ENCODE measurements at places on chromosomes 2 and 18.

GRCh38 chr2:238228700-238229099 lies 11.1 kb downstream of the HES6 start:
- no peak for DNase-seq

DNA sequence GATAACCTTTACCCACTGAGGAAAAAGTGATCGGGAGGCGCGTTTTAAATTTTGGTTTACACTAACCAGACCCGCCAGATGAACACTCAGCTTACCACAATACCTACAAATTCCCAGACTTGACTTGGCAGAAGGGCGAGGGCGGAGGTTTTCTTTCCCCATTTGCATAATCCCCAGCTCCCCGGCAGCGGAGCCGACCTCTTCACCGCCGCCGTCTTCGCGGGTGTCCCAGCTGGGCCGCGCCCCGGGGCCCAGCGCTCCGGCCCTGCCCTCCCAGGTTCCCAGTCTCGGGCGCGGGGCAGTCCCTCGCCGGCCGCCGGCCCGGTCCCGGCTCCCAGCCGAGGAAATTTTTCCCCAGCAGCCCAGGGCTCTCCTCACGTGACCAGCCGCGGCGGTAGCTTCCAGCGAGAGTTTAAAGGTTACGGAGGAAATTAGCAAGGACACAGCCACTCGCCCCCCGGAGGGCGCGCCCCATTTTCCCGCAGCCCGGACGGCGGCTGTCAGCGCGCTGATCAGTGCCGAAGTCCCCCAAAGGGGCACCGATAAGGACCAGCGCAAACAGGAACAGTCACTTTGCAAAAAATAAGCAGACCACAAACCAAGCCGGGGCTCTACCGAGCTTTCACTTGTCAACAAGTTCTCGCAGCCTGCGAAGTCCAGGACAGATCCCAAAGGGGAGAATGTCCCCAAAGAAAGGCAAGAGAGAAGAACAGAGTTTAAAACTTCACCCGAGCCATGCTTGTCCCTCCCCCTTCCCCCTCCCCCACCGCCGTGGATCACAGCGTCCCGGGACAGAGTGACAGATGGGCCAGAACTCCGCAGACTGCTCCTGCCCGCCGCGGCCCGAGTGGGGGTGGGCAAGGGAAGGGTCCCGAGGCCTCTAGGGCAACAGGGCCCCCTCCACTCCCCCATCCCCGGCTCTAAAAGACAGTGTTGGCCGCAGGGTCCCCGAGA lies 1.3 kb upstream of the PRKCE start:
- peak; percentile 69 for DNase-seq

GRCh38 chr18:41870817-41871216 lies 84.2 kb upstream of the PIK3C3 start:
- DNase-seq = no peak

GRCh38 chr2:197517150-197517549 lies 1.3 kb downstream of the MOB4 start:
- DNase-seq = peak; percentile 25

DNA sequence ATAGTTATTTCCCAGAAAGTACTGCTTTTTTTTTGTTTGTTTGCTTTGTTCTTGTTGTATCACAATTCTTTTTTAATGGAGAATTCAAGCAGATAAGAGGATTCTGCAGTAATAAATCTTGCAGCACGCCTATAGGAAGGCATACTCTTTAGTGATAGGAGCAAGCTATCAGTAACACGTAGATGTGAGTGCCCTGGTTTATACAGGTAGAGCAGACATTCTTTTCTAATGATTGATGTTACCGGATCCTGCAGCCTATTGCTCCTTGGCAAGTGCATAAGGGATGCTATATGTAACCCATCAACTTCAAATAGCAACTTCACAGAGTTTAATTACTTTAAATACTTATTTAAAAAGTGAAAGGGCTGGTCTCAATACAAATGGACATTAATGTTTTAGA lies 834.2 kb upstream of the GCFC2 start:
- no peak for DNase-seq

DNA sequence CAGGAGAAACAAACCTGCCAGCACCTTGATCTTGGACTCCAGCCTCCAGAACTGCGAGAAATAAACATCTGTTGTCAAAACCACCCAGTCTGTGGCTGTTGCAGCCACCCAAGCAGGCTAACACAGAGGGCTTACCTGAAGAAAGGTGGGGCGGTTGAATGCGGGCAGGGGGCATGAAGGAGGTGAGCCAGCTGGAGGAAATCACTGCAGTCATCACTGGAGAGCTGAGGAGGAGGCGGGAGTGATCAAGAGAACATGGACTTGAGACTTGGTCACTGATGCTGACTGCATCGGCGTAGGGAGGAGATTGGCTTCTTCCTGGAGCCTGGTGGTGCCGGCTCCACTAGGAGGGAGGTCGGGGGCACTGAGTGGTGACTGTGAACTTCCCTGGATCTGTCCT lies 14.6 kb upstream of the ARMC9 start:
- no peak for DNase-seq

- DNase-seq = no peak
Observed at GRCh38 chr2:2527148-2527547, 196.1 kb upstream of the MYT1L start.

DNA sequence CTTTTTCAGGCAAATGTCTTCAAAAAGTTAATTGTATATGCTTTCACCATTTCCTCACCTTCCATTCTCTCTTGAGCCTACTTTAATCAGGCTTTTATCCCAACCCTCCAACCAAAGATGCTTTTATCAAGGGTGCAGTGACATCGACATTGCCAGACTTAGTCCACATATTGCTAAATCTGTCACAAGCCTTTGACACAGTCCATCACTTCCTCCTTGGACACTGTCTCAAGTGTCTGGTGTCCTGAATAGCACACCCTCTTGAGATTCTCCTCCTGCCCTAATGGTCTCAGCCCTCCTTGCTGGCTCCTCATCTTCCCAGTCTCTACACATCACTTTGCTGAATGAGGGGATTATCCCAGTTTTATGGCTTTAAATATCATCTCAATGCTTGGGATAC lies 147.5 kb upstream of the SLC39A10 start:
- no peak for DNase-seq

DNA sequence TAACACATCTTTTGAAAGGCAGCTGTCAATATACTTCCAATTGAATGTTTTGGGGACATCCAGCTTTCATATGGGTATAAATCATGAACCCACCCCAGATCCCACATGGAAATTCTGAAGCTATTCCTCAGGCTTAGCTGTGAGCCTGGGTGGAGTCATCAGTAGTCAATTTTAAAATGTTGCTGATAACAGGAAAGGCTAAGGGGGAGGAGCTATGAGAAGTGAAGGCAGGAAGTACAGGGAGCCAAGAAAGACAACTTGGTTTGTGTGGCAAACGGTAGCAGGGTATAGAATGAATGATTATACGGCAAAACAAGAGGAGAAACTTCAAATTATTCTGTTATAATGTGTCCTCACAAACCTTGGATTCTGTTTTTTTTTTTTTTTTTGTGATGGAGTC lies 108.6 kb downstream of the QPCT start:
- DNase-seq = no peak

- no peak for DNase-seq
Observed at GRCh38 chr2:227103583-227103982, 60.4 kb downstream of the COL4A4 start.

DNA sequence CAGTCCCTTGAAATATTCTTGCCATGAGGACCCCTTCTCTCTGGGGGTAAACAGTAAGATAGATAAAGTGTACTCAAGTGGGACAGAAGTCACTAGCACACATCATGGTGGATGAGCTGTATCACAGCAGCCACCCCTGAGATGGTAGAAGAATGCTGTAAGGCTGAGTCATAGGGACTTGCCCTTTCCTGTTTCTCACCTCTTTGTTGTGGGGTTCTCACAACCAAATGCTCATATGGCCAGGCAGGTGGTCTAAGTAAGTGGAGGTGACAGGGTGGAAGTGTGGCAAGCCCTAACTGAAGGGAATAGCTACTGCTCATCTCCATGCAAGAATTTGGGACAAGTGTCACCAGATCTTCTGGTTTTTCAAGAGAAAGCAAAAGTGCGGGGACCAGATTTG lies 202.7 kb upstream of the SLC14A2 start:
- no peak for DNase-seq

GRCh38 chr2:162967147-162967546 lies 128.6 kb upstream of the KCNH7 start:
- DNase-seq = no peak

DNA sequence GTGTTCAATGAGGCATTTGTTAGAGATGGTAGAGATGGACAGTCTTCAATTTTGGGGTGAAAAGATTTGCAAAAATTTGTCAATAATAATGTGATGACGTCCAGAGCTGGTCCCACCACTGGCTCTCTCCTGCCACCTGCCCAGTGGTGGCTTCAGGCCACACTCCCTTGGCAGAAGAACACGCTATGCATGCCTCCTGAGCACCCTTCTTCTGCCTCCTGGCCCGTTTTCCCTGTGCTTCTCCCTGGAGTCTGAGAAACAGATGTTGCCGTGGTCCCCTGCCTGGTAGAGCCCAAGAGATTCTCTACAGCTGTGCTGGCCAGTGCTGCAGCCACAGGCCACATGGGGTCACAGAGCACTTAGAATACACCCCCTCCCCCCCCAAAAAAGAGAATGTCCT lies 33.6 kb downstream of the INPP5D start:
- no peak for DNase-seq

- DNase-seq = peak; percentile 14
Observed at GRCh38 chr2:38728694-38729093, 22.5 kb downstream of the SRSF7 start.

GRCh38 chr2:217951091-217951490 lies 51.7 kb downstream of the TNS1 start:
- no peak for DNase-seq

- no peak for DNase-seq
Observed at GRCh38 chr2:105181282-105181681, 60.3 kb upstream of the GPR45 start.

DNA sequence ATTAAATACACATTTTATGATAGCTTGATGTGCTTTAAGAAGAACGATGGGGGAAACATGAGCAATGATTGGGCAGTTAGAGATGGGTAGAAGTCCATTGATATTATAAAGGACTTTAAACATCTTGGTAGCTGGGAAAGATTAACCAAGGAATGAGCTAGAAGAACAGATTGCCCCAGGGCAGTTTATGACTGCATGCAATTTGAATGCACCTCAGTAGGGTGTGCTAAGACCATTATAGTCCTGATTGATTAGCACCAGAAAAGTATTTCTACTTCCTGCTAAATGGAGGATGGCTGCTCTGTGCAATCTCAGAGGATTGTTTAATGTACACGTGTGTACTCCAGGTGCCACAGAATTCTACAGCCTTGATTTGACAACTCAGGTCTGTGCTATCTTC lies 641.9 kb downstream of the CNTNAP5 start:
- DNase-seq = no peak

GRCh38 chr2:189091253-189091652 lies 88.3 kb downstream of the COL5A2 start:
- DNase-seq = no peak

DNA sequence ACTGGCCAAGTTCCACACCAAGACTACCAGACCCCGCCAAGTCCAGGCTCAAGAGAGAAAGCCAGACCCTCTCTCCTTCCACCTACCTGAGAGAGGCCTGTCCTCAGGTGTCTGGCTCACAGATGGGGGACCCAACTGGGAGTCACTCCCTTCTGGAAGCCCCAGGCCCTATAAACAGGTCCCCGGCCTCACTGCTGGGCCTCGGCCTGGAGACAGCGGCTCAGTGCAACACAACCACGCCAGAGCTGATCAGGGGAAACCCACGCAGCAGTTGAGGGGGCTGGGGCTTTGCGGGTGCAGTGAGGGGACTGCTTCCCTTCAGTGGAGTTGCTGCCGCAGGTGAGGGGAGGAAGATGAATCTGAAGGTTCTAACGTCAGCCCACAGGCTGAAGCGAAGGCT lies 22.8 kb upstream of the C1QL2 start:
- no peak for DNase-seq

GRCh38 chr2:85137156-85137555 lies 4.0 kb downstream of the TCF7L1 start:
- no peak for DNase-seq

GRCh38 chr2:163247847-163248220 lies 409.3 kb upstream of the KCNH7 start:
- DNase-seq = no peak

DNA sequence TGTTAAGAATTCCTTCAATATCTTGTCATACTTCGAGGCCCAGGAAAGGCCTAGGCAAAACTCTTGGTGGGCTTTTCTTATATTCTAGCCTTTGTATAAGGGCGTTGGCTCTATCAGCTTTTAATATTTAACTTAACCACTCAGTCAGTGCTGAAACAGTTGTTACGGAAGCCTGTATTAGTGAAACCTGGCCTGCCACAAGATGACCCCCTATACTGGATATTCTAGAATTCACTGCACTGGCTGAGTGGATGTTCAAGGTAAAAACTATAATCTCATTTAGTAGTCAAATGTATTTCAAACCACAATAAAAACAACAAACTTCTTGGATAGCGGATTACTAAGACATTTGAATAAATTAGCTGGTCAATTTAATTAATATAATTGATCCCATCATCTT lies 91.7 kb upstream of the HNMT start:
- no peak for DNase-seq

GRCh38 chr18:62939433-62939832 lies 224.1 kb downstream of the PHLPP1 start:
- DNase-seq = peak; percentile 33

DNA sequence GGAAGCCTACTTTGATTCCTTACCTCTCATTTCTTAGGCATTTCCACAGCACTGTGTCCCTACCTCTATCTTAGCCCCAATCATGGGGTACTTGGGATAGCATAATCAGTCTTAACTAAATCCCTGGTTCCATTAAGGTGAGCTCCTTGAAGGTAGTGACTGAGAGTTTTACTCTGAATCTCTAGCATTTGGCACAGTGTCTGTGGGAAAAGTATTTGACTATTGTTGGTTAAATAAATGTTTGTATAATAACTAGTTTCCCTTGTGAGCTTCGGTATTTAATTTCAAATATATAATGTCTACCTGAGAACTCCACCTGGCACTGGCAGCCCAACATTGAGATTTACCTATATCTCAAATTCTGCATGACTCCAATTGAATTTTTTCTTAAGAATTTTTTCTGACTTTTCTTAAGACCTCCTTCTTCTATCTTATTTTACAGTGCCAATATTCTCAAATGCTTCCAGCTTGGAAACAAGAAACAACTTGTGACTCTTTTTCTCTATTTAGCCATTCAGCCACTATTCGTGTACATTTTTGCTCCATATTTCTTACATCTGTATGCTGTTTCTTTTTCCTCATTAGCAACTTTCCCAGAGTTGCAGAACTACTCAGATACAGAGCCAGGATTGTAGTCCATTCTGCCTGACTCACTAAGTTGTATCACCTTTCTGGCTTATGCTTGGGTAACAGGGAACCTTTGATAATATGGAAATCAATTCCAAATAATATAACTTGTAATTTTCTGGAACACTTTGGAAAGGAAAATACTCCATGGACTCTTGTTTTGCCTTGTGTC lies 214.0 kb upstream of the NT5C1B start:
- no peak for DNase-seq

- no peak for DNase-seq
Observed at GRCh38 chr18:23136326-23137096, 1.2 kb downstream of the CABLES1 start.

DNA sequence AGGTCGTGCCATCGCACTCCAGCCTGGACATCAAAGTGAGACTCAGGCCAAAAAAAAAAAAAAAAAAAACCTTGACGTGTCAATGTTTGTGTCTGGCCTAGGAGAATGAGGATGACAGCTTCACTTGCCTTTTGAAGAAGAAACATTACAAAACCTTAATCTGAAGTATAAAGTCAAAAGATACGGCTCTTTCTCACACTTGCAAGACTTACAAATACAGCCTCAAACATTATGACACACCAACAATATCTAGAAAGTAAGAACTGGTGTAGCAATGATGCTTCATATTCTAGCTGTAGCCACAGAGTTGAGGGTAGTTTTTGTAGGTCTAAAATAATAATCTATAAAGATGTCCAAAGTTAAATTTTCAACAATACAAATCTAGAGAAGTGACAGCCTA lies 25.5 kb downstream of the MPPE1 start:
- DNase-seq = no peak

- no peak for DNase-seq
Observed at GRCh38 chr2:98118161-98118560, 31.2 kb downstream of the VWA3B start.
